ENCODE measurements at places on chromosomes 2 and 18.

DNA sequence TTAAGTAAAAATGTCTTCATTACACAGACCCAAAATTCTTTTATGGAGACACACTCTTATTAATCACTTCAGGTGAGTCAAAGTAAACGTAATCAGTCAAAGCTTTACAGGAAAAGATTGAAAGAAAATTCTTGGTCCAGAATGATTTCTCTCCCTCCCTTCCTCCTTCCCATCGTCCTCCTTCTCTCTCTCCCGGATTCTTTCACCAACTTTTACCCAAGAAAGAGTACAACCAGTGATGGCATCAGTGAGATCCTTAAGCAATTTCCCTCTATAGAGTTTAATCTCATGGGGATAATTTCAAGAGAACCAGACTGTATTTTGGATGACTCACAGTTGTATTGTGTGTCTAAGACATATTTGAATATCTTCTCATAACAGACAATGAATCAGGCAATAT lies 258.1 kb downstream of the ALK start:
- no peak for DNase-seq

DNA sequence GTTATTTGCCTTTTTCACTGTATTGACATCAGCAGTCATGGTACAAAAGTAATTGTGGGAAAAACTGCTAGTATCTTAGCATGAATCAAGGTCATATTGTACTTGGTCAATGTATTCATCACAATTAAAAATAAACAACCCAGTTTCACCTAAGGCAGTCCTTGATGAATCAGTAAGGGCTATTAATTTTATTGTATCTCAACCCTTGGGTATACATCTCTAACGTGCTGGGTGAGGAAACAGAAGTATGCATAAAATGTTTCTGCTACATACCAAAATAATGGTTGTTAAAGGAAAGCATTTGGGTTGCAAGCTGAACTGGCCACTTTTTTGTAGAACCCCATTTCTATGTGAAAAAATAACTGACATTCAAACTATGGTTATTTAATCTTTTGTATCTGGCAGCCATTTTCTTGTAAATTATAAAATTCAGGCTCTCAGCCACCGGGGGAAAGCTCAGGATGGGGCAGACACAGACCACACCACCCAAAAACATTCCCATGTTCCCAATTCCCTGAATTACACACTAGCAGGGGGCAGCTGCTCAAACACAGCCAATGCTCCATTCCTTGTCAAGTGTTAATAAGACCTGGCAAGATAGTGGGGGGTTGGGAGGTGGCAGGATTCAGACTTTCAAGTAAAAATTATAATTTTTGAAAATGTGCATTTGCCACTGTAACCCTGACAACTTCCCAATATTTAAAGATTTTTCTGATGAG lies 49.3 kb downstream of the OLA1 start:
- DNase-seq: no peak

DNA sequence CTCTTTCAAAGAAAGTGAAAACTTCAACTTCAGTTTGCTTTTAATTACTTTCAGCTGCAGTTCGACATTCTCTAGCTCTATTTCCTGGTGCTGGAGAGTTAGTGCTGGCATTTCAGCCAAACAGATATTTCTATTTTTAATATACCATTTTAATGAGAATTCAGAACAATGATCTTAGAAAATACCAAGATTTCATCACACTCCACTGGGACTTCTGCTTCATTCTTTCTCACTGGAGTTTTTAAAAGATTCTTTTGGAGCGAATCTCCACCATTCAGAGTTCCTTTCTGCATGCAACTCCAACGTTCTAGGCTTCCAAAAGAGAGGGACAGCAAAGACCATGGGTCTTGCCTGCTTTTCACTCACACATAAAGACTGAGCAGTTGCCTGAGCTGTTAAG lies 94.2 kb downstream of the CABLES1 start:
- DNase-seq: no peak

DNA sequence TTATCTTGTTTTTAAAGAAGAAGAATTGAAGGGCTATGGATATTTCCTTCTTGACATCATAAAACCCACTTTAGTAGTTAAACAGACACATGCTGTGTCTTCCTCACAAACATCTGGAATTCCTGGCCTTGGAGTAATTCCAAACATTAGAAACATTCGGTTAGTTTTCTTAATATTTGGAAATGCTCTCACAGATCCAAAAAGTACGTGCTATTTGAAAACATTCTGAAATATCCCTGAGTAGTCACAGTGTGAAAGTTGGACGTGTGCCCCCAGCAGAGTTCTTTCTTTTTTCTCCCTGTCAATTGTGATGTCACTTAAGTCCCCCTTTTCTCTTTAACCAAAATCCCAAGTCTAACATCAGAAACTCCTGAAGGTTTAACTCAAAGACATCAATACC lies 91.3 kb downstream of the ANTXR1 start:
- DNase-seq: no peak

DNA sequence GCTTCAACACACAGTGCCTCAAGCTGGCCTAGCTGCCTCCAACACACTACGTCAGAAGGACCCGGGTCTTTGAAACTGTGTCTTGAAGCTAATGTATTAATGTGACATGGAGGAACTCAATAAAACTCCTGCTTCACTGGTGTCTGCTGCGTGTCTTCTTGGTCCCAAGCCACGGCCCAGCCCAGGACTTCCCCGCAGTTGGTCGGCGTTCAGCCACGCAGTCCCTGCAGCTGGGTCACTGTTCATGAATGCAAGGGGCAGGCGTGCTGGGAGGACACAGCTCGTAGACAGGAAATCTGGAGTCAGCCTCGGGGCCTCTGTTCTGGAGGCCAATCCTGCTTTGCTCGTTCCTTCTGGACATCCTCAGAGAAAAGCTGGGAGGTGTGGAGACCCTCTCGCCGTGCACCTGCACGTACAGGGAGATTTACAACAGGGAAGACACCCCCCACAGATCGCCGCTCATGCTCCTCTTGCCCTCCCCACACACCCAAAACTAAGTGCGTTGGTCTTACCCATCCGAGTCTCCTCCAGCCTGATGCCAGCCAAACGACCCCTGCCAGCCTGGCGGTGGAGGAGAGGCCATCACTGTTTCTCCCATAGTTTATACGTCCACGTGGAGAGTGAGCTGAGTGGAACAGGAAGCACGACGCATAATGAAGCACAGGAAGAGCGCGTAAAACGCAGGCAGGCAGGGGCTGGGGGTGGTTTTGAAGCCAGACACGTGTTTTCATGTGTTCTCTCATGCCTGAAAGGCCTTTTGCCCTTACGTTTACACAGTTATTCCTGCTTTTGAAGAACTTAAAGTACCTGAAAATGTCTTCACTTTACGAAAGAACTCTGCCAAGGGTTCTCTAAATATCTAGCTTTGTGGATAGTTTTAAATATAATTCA lies 39.7 kb downstream of the ADI1 start:
- DNase-seq: no peak

- DNase-seq: no peak
Measured at GRCh38 chr2:54030806-54031205, 60.0 kb upstream of the PSME4 start.

DNA sequence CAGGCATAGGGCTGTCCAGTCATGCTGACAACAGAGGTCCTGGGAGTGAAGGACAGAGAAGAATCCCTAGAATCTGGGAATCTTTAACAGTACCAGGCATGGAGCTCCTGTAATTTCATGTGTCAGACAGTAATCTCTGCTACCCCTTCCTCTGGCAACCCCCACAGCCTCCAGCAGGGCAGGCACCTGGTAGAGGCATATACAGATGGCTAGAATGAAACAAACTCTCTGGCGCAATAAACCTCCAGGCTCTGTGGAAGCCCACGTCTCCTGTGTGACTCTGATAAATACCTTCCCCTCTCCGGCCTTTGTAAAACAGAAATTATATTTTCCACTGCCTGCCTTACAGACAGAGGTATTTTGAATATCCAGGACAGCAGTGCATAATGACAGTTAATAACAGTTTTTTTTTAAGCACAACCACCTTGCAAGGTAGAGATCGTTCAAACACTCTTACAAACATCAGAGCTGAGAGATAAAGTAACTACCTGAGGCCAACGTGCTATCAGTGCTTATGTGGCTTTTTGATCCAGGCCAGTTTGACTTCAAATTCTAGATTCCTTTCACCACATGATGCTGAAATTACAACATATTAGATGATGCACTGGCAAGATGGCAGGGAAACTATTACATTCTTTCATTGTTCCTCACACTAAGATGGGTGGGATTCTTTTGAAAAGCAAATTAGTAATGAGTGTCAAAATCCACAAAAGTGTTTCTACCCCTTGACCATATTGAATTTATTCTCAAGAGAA lies 47.7 kb upstream of the TMEM247 start:
- no peak for DNase-seq

- no peak for DNase-seq
Measured at GRCh38 chr2:61575447-61575859, 37.3 kb upstream of the XPO1 start.

GRCh38 chr2:181836583-181836982 lies 54.9 kb upstream of the ITPRID2 start:
- DNase-seq: no peak

GRCh38 chr2:179224361-179224760 lies 40.3 kb downstream of the SESTD1 start:
- DNase-seq: no peak

DNA sequence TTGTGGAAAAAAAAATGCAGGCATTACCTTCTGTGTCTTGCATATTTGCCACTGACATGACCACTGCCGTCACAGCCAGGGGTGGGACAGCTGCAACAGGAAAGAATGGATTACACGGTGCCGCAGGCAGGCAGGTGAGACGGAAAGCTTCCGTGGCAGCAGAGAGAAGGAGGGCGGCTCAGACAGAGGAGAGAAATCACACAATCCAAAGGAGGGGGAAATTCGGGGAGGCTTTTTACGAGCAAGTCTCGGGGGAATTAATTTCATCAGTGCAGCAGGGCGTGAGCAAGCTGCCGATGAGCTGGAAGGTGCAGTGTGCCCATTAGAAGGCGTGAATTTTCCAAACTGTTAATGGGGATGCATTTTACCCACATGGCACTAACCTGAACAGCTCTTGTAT lies 234.8 kb upstream of the PXDN start:
- no peak for DNase-seq

- DNase-seq: no peak
Measured at GRCh38 chr2:121253021-121253673, 31.9 kb downstream of the TFCP2L1 start.

GRCh38 chr2:56770490-56770889 lies 586.7 kb downstream of the CCDC85A start:
- no peak for DNase-seq

- DNase-seq: no peak
Measured at GRCh38 chr2:230356084-230356483, 29.1 kb downstream of the SP140L start.

DNA sequence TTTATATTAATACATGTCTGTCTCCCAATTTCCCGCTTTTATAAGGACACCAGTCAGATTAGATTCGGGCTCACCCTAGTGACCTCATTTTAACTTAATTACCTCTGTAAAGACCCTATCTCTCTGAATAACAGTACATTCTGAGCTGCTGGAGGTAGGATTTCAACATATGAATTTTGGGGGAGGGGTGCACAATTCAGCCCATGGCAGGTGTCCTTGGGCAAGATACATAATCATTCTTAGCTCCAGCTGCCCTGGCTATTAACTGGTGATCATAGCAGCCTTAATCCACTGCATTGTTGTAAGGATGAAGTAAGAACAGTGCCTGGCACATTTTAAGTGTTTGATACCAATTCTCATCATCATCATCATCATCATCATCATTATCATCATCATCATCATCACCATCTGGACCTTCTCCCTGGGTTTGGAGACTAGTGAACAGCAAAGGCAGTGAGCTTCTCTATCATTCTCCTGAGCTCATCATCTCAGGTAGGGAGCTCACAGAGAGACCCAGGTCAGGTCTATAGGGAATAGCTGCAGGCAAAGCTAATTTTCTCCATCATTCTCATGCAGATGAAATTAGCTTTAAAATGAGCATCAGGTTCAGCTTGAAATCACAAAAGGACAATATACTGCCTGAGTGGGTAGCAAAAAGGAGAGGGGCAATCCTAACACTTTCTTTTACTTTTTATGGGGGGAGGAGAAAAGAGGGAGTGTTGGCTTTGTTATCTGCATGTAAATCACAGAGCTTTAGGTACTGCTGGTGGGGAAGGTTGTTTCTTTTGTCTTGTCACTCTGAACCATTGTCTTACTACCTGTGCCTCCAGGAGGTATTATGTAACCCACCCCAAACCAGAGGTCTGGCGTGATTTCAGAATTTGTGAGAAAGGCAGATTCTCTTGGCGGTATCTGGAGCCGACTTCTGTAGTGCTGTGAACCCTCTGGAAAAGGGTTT lies 125.5 kb upstream of the SPRED2 start:
- no peak for DNase-seq

DNA sequence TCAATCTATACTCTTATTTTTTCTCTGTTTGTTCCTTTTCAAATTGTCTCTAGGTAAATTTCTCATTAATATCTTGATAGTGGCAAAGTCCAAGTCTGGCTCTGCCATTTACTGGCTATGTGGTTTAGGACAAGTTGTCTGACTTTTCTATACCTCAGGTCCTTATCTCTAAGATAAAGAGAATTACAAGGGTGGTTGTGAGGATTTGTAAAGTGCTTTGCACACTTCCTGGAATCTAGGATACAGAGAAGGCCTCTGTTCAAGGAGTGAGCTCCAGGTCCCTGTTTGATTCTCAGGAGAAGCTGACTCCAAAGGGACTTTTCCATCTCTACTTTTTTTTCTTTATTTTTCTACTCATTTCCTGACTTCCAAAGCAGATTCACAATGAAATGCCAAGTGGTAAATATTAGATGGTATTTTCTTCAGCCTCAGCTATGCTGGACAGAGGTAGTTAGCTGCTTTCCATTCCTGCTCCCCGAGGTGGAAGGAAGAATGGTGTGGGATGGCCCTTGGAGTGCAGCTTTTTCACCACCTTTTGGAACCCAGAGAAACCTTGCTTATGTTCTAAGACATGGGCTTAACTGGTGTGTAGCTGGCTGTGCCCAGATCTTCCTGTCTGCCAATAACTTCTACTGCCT lies 90.5 kb downstream of the GALNT1 start:
- no peak for DNase-seq

DNA sequence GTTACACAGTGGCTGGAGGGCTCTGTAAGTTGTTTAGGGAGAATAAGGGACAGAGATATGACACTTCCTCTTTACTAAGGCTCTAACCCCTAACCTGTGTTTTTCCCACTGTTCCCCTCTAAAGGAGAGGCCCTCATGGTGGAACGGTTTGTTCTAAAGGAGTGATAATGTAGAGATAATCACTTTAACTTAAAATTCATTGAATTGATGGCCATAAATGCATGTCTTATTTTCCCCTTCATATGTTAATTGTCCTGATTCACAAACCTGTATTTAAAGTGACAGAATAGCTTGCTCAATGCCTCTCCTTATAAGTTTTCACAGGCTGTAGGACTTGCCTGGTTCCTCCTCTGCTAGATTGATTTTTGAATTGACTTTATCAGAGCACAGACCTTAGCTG lies at the start of gene SERPINB12:
TSS of gene SERPINB12 (plus strand) at position 301 of the 400 bp plus-strand sequence. CDS start 13,791 bp downstream, outside the sequence.
- no peak for DNase-seq

- DNase-seq: peak; percentile 24
Measured at GRCh38 chr2:11692966-11693521, 23.0 kb upstream of the NTSR2 start.

DNA sequence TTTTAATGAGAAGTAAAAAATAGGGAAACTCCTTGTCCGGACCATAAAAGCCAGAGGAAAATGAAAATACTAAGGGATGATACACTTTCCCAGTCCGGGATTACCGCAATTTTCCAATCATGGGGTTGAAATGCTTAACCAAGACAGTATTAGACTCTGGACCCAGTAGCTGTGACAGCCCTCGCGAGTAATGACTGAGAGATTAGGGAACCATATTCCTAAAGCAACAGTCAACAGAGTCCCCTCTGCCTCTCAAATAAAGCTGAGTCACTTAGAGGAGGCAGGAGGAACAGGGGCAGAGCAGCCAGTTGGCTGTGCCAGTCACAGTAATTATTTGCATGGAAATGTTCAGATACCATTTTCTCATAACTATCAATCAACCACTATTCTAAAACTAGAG lies 34.8 kb downstream of the GPATCH11 start:
- DNase-seq: no peak

Measured in stimulated activated CD8-positive, alpha-beta memory T cell treated with anti-CD3 and anti-CD28 coated beads, Interleukin-2, amount 100 ng/mL, for 1 hour (primary cell).